ENCODE measurements at places on chromosomes 2 and 18.

GRCh38 chr2:206240327-206240726 is 34.1 kb upstream of the ZDBF2 start:
- DNase-seq, result no peak

- no peak for DNase-seq
Observed at GRCh38 chr2:230246206-230246605, 20.7 kb downstream of the SP140 start.

GRCh38 chr2:237546876-237547395 is 19.4 kb upstream of the PRLH start:
- no peak for DNase-seq

- DNase-seq, result no peak
Observed at GRCh38 chr18:26502823-26503222, 45.5 kb downstream of the KCTD1 start.

GRCh38 chr2:143955401-143956065 is 564.4 kb downstream of the ZEB2 start:
- no peak for DNase-seq

DNA sequence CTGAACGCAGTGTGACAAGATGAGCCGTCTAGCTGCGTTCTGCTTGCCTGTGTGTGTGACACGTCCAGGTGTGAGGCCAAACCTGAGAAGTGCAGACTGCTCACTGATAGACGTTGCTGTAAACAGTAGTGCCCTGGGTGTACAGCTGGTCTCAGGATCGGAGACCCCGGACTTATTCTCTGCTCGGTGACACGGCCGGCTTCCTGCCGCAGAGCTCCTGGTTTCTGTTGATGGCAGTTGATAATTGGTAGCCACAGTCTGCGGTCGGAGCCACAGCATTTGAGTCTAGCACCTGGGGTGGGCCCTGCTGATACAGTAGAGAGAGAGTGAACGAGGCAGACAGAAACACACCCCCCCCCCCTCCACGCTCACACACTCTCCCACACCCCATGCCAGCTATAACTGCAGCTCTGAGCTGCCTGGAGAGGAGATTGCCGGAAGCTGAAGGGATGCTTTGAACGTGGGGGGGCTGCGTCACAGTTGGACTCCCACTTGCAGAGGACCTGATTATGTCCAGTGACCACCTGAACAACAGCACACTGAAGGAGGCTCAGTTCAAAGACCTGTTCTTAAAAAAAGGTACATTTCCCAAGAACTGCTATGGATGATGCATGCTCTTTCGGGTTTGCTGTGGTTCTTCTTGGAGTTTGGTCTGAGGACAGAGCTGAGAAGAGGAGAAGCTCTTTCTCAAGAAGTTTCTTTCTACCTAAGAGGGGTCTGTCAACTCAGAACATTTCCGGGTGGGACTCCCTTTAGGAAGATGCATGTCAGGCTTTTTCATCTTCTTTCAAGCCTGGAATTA is 114.0 kb downstream of the FAM210A start:
- DNase-seq, result peak; percentile 69

DNA sequence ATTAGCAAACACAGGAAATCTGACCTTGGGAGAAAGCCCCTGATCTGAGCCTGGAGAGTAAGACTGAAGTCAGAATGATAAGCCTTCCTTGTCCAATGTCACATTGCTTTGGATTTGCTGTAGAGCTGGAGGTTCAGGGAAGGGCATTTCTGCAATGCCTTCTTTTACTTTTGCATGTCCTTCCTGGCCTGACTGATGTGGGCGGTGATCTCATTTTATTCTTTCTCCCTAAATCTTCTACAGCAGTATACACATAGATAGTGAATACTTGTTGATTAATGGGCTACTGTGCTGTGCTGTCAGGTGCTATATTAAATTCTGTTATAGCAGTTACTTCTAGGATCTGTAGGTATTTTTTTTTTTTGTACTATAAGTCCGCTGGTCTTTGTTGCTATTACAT is 62.6 kb downstream of the PLCL1 start:
- no peak for DNase-seq

DNA sequence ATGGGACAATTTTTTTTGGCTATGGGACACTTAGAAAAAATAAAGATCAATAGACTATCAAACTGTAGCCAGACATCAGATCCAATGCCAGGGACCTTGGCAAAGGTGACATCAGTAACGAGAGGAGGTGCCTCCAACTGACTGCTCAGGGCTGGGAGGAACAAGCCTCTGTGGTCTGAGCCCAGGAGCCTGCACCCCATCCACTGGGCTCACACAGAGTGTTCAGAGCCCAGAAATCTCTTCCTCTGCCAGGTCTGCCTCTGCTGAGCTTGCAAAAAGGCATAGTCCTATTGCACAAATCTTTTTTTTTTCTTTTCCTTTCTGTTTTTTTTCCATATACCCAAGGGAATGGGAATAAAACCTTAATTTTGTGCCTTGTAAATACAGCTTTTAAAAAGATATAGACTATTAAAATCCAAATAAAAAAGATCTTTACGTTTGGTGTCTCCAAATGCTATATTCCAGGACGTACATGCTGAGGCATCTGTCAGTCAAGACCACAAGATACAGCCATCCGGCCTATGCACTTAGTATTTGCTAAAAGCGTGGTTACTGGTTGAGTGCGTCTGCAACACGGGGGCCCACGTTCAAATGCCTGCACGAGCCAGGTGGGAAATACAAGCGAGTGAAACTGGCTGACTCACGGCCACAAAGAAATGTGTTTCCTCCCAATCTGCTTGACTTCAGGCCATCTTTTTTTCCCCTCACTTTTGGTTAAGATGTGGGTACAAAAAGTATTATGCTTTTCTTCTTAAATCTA is 7.8 kb upstream of the ARHGAP25 start:
- peak; percentile 76 for DNase-seq

GRCh38 chr2:240649331-240649730 is 24.1 kb downstream of the GPR35 start:
- no peak for DNase-seq

DNA sequence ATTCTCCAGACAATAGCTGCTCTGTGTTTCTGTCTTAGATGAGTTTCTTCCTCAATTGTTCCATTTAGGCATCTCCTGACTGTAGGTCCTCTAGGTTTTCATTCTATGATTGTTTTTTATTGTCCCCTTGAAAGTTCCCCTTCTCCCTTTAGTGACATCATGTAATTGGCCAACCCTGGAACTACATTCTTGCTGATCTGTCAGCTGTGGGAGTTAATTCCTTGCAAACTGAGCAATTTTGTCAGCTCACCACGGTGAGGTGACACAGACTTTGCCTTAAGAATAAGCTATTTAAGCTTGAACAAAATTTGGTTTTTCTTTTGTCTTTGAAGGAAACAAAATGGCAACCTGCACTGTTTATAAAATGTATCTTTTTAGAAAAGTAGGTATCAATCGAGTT is 95.9 kb downstream of the TXNL1 start:
- no peak for DNase-seq

DNA sequence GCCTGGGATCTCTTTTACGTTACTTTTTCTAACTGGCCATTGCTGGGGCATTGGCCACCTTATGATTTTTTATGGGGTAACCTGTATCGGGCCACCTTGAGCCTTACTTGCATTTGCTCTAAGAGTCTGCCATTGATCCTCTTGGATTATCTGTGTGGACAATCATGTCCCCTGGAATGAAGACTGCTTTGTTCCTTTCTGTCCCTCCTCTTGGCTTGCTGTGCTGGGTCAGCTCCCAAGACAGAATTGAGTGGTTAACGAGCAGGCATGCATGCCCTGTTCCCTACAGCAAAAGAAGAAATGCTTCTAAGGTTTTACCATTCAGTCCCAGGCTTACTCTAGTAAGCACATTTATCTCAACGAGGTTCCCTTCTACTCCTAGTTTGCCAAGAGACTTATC is 46.3 kb downstream of the MAL start:
- DNase-seq, result no peak

GRCh38 chr2:239519089-239519920 is 118.5 kb upstream of the HDAC4 start:
- DNase-seq, result no peak

- DNase-seq, result no peak
Observed at GRCh38 chr2:47147021-47147420, 8.1 kb downstream of the STPG4 start.

DNA sequence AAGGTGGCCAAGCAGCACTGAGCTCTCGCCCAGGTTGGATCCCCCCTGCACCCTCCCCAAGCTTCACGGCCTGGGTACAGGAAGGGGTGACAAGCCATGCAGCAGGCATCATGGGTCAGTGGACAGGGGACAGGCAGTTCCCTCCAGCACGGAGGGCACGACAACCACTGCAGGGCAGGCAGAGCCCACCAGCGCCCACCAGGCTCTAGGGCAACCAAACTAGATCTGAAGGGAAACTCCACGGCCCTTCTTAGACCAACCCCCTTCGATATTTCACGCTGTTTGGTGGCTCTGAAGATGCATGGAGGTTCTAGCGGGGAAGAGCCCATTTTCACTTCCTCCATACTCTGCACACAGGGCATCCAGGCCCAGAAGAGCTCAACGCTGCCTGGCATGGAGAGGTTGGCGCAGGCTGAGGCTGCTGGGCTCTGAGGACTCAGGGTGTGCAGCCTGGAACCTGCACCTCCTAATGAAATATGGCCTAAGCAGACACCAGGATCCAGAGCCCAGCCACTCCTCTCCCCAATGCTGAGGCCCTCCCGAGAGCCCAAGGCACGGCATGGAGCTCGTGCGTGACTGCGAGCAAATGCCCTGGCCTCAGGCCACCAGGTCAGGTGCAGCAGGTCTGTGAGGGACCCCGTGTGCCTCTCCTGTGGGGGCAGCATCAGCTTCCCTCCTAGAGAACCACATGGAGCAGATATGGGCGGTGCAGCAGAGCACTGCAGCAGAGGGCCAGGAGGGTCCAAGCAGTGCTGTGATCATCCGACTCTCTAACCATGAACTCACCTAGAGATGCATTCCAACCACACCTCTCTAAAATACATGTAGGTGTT is 8.7 kb upstream of the MTERF4 start:
- no peak for DNase-seq

- DNase-seq, result no peak
Observed at GRCh38 chr2:160940699-160941098, 219.5 kb upstream of the TANK start.

GRCh38 chr2:148567716-148568115 is 76.8 kb upstream of the EPC2 start:
- no peak for DNase-seq

DNA sequence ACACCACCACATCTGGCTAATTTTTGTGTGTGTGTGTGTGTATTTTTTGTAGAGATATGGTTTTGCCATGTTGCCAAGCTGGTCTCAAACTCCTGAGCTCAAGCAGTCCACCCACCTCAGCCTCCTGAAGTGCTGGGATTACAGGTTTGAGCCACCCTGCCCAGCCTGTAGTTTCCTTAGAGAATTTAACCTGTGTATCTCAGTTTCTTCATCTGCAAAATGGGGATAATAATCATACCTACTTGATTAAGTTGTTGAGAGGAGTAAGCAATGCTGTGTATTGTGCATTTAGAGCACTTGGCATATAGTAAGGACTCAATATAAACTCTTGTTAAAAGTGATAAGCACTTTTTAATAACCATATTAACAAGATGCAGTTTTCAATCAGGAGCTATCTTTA is 6.3 kb upstream of the SANBR start:
- DNase-seq, result no peak

- DNase-seq, result no peak
Observed at GRCh38 chr2:236740506-236740905, 170.9 kb downstream of the ACKR3 start.

DNA sequence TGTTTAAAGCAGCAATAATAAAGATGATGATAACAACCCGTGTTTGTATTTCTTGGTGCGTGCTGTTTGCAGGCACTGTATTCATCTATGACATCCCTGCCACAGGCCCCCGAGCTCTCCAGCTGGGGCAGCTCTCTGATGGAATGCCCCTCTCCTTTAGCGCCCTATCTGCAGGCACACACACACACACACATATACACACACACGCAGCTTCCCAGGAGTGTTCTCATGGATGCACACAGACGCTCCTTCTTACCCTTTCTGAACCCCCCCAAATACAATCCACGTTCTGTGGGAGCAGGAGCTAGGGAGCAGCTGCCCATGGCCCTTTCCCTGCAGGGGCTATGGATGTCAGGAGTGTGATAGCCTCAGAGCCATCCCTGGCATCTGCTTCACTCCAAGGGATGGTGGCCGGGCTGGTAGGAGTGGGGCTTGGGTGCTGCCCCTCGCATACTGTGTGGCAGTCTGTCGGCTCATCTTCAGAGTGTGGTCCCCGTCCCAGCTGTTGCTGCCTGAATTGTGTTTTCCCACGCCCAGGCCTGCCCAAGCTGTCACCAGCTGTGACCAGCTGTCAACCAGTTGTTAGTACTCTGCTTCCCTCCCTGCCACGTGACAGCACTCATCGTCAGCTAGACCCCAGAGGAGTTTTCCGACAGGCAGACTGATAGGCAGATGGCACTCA is 50.8 kb upstream of the MYCN start:
- DNase-seq, result no peak

DNA sequence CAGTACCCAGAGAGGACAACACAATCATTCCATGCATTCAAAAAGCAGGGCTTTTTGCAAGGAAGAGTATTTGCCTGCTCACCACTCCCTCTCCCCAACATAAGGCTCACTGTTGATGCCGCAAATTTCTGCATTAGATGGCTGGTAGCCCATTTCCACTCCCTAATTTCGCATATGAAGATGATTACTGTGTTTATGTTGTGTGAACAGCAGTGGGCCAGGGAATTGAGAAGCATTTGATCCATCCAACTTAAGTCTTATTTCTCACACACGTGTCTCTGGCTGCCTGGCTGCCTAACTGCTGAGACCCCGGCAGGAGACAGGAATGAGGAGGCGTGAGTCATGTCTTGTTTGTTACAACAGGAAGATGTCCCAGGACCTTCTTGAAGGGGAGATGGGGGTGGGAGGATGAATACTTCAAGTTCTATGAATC is 294.1 kb downstream of the ALK start:
- DNase-seq, result no peak

DNA sequence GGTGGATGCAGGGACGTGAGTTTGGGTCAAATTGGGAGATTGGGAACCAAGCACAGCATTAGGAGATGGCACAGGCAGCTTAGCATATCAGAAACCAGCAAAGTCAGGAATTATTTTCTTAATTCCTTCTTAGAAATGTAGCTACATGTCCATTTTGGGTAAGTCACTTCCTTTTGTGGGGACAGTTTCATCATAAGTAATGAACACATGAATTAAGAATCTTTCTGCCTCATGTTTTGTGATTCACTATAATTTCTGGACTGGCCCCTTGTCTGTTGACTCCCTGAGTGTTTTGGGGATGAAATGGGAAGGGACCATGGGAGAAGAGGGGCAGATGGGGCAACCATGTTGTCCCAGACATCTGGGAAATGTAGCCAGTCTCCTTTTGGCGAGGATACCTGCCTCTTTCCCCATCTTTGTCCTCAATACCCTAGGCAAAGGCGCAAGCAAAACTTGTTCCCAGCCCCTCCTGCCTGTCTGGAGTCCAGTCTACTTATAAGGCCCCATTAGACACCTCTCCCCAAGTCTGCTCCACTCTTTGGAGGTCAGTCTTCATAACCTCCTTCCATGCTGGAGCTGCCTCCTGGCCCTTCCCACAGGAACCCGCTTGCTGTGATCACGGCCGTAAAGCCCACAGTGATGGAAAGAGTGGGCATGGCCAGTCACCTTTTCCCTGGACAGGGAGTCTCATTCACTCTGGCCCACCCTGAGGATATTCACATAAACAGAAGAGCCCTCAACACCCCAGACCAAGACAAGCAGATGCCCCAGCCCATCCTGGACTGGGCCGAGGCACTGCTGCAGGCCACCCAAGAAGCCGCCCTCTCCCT is 25.7 kb downstream of the MTHFD2 start:
- no peak for DNase-seq

- DNase-seq, result no peak
Observed at GRCh38 chr2:11104794-11105660, 50.2 kb upstream of the SLC66A3 start.

GRCh38 chr2:237254369-237254861 is 159.5 kb downstream of the COL6A3 start:
- no peak for DNase-seq
